ENCODE measurements at places on chromosomes 5 and 9. TPM values are rescaled to one million over a fixed set of nuclear protein-coding genes. Genes with fewer than 3 reads are reported as not detected.

The HAVCR2 gene
- total RNA-seq = 0.07 TPM

The FOXD1 gene
- not detected for total RNA-seq

The PCA3 gene
- 2.2 TPM for total RNA-seq

The CTSV gene
- total RNA-seq = 1.2 TPM

The PCDH1 gene
- total RNA-seq = 194 TPM

The DUSP1 gene
- 73.1 TPM for total RNA-seq

The NR2F1 gene
- 39.2 TPM for total RNA-seq

The PCDHGA8 gene
- 1.6 TPM for total RNA-seq

The CSNK1G3 gene
- 77.5 TPM for total RNA-seq

The PKD2L2 gene
- total RNA-seq = not detected

The ORM2 gene
- not detected for total RNA-seq

The AJM1 gene
- 0.66 TPM for total RNA-seq

The PCDHB14 gene
- total RNA-seq = 0.14 TPM

The FAM81B gene
- total RNA-seq = not detected

The MARCOL gene
- not detected for total RNA-seq

The TOR1B gene
- total RNA-seq = 23.1 TPM
